WTC11 (cell line): ENCODE measurements at places on chromosomes 6 and 20. TPM values are rescaled to one million over a fixed set of nuclear protein-coding genes. Genes with fewer than 3 reads are reported as not detected.

Gene THBS2
- total RNA-seq: 33.5 to 40.3 TPM (median 35.8 TPM) in 3 replicates

Gene GTSF1L
- not detected in 3 replicates for total RNA-seq

DNA sequence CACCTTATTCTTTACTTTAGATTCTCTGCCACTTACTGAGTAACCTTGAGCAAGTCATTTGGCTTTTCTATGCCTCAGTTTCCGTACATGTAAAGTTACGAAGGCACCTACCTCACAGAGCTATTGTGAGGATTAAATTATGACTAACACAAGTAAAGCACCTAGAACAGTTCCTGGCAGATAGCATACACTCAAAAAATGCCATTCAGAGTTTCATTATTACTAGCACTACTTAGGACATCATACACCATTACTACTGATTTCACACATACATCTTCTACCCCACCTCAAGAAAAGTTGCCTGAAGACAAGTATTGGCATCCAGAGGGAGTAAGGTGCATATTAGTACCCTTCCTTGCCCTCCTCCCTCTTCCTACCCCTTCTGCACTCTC is 107.8 kb downstream of the OGFRL1 start:
- no peak overlapping the region for H3K27ac ChIP-seq
- no peaks in the 10 kb centered on the region for H3K36me3 ChIP-seq
- no peak for DNase-seq
- no peaks in the 10 kb centered on the region for H3K27me3 ChIP-seq
- no peak overlapping the region for H3K4me3 ChIP-seq

GRCh38 chr20:51492167-51493092 is 50.1 kb downstream of the NFATC2 start:
- H3K27me3 ChIP-seq: no peaks in the 10 kb centered on the region
- no peak overlapping the region for H3K4me3 ChIP-seq

- no peaks in the 10 kb centered on the region for H3K27me3 ChIP-seq
- H3K4me1 ChIP-seq: no peaks in the 10 kb centered on the region
- DNase-seq: no peak
- H3K36me3 ChIP-seq: no peaks in the 10 kb centered on the region
Measured at GRCh38 chr6:112640891-112641290, 293.8 kb downstream of the RFPL4B start.

- H3K27me3 ChIP-seq: peaks cover 20% of the 10 kb centered on the region
- H3K36me3 ChIP-seq: no peaks in the 10 kb centered on the region
Measured at GRCh38 chr20:59207742-59208357, 44.2 kb downstream of the ZNF831 start.

DNA sequence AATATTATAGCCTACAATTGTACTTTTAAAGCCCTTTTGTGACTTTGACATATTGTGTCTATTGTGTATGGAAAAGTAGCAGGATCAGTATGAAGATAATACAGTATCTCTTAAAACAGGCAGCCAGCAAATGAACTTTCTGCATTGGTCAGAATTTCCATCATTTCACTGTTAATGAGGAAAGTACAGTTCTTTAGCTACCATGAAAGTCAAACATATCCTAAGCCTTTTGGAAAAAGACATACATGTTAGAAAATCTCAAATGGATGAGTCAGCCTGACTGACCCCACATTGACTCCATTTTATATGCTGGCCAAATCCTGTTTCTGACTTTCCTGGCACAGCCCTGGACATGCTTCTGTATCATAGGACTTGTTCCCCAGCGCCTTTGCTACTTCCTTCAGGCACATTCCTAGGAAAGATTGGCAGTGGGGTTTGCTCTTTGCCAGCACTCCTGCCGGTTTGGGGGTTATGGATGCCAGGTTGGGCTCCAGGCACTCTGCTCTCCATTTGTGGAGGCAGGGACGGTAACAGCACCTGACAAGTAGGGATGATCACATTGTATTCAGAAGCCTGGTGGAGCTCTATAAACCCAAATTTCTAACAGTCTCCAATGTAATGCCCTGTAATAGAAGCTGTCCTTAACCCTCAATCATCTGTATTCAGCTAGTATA is 43.7 kb downstream of the TOP1 start:
- H3K27ac ChIP-seq: no peak overlapping the region
- no peak overlapping the region for H3K4me3 ChIP-seq
- no peak for DNase-seq

DNA sequence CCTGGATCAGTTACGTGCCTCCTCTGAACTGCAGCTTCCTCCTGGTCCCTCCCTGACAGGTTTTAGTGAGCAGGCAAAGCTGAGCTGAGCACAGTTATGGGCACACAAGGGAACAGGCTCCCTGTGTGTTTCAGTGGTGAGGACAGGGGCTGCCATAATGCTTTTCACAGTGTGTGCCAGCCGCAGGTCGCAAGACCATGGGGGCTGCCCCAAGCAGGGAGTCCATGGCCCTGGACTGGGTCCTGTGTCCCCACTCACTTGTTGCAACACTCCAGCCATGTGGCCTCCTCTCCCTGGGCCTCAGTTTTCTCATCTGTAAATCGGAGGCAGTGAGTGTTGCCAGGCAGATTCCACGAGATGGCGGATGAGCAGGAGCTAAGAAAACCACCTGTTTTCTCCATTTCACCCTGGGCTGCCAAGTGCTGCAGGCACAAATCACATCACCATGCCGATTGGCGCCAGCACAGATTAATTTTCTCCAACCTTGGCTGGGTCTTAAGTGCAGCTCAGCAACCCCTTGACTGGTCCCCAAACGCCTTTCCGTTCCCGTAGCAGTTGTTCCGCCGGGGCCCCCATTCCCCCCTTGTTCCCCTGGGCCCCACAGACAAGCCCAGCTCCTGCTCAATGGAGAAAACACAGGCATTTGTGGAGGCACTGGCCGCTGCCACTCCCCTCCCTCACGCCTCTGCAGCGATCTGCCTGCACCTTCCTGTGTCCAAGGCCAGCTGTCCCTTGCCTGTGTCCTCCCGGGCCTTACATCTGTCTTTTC is 57.1 kb upstream of the NNAT start:
- DNase-seq: no peak
- H3K27ac ChIP-seq: no peak overlapping the region
- H3K4me3 ChIP-seq: no peak overlapping the region
- H3K27me3 ChIP-seq: no peaks in the 10 kb centered on the region; the same call in 1 of the 2 replicates
- H3K4me1 ChIP-seq: no peaks in the 10 kb centered on the region
- H3K36me3 ChIP-seq: peaks cover 2% of the 10 kb centered on the region

GRCh38 chr6:25312703-25313102 is 33.5 kb downstream of the CARMIL1 start:
- DNase-seq: no peak
- no peaks in the 10 kb centered on the region for H3K27me3 ChIP-seq
- peak overlapping the region; percentile 34; the same call in 1 of the 2 replicates for H3K27ac ChIP-seq

GRCh38 chr6:34554291-34555006 is 1.7 kb downstream of the SPDEF start:
- H3K27me3 ChIP-seq: no peaks in the 10 kb centered on the region
- H3K4me3 ChIP-seq: no peak overlapping the region
- no peak for DNase-seq
- 0 out of 2 replicates have a peak overlapping the region, but pooled peaks have one; percentile 72 for H3K27ac ChIP-seq
- H3K36me3 ChIP-seq: no peaks in the 10 kb centered on the region

DNA sequence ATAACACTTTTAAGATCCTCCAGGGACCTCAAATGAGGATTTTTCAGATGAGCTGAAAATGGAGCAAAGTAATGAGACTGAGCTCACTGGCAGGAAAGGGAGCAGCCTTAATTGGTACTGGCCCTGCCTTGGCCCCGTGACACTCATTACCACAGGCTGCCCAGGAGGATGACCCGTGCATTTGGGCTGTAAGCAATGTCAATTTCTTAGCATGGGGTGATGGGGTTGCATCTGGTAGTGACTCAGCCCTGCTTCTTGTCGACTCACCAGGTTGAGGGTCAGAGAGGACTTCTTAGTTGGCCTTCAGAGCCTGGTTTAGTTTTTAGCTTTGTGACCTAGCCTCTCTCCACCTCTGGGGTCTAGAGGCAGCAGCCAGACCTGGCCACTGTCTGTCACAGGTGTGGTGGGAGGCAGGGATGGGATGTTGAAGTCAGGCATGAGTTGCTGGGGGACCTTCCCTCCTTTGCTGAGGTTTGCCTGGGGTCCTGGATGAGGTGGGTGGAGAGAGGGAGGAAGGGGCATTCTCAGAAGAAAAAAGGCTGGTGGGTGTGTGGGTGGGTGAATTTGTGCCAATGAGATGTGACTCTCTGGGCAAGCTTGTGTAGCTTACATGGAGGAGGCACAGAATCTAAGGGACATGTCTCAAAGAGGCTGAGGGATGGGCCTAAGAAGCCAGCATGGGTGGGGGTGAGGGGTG is 25.9 kb upstream of the EPB41L1 start:
- H3K27ac ChIP-seq: no peak overlapping the region
- H3K36me3 ChIP-seq: no peaks in the 10 kb centered on the region
- H3K4me1 ChIP-seq: 0 out of 2 replicates have a peak, but pooled peaks cover 7% of the 10 kb centered on the region
- H3K4me3 ChIP-seq: no peak overlapping the region
- H3K27me3 ChIP-seq: no peaks in the 10 kb centered on the region

DNA sequence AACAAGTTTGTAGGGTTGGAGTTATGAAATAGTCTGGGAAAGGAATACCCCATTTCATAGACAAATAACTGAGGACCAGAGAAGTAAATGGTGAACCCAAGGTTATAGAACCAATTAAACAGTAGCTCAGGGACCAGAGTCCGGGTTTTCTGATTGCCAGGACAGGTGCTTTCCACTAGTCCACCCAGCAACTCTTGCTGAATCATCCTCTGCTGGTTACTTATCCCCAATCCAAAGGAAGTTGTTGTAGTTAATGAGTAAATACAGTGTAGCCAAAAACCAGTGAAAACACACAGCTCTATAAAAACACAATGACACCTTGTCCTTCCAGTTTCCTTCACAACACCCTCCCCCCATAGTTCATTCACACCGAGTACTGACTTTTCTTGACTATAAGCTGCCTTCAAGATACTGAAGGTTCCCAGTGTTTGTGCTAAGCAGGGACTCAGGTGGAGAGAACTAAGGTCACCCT is 766 bp upstream of the TINAG start:
- H3K27me3 ChIP-seq: no peaks in the 10 kb centered on the region; the same call in 1 of the 2 replicates
- H3K36me3 ChIP-seq: no peaks in the 10 kb centered on the region
- no peak for DNase-seq
- H3K27ac ChIP-seq: 0 out of 2 replicates have a peak overlapping the region, but pooled peaks have one; percentile 14
- peaks cover 9% of the 10 kb centered on the region for H3K4me1 ChIP-seq

GRCh38 chr6:48889429-48889828 is 573.6 kb downstream of the MMUT start:
- no peaks in the 10 kb centered on the region for H3K36me3 ChIP-seq
- DNase-seq: no peak
- no peak overlapping the region for H3K27ac ChIP-seq
- H3K4me1 ChIP-seq: no peaks in the 10 kb centered on the region
- no peak overlapping the region for H3K4me3 ChIP-seq

DNA sequence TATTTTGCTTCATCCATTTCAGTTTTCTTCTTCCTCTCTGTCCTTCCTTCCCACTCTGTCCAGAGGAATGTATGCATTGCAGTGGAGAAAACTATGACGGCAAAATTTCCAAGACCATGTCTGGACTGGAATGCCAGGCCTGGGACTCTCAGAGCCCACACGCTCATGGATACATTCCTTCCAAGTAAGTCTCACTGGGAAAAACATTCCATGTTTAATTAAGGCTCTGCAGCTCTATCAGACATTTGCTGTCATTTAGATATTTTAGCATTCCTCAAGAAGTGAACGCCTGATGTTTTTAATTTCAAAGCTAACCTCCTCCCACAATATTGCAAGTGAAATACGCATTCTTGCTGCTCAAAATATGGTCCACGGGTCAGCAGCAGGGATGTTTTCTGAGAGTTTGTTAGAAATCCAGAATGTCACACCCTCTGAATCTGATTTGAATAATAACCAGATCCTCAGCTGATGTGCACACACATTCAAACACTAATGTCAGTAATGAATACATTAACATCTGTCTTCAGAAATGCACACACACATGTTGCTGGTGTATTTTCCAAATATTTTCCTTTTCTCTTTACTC is 12.8 kb downstream of the PLG start:
- H3K4me3 ChIP-seq: no peak overlapping the region
- no peaks in the 10 kb centered on the region; the same call in 1 of the 2 replicates for H3K27me3 ChIP-seq
- no peaks in the 10 kb centered on the region for H3K36me3 ChIP-seq
- no peak overlapping the region for H3K27ac ChIP-seq
